ENCODE measurements at places on chromosomes 7 and 10.

GRCh38 chr7:33554576-33554975 is 350.8 kb upstream of the BMPER start:
- DNase-seq = no peak

DNA sequence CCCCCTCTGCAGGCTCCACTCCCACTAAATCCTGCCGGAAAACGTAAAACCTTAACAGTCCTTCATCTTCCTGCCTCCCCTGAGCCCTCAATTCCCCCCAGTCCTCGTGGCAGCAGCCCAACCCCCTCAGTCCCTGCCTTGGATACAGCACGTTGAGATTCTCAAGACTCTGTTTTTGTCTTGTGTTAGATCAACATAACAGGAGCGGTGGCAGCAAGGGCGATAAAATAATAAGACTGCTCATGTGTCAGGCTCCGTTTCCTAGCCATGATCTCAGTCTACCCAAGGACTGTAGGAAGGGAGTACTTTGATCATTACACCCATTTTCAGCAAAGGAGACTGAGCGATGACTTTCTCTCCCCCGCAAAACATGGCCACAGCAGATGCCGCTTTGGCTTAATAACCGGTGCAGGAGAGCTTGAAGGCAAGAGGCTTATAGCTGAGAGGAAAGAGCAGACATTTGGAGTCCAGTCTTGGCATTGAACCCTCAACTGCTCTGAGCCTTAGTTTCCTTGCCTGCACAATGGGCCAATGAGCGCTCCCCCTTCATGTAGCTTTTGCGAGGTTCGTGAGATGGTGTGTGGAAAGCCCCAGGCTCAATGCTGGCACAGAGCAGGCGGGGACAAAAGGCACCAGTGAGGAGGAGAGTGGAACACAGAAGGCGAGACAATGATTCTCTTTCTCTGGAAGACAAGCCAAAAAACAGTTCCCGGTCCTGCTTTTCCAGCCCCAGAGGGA is 42.1 kb upstream of the PCBD1 start:
- DNase-seq = no peak

GRCh38 chr10:131429942-131430341 is 118.4 kb upstream of the TCERG1L start:
- no peak for DNase-seq

DNA sequence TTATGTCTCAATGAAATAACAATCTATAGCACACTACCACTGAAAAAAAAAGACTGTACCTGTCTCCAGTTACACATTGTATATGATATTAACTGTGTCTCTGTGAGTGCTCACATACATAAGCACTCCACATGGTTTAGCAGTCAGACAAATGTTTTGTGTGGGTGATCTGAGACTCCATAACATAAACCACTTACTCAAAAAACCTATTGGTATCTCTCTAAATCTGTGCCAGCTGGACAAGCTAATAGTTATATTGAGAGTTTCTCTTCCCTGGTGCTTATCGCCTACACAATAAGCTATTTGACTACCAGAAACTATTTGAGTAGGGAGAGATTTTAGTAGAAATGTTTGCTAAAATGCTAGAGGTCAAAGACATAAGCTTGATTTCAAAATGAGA is 190.1 kb upstream of the AGR3 start:
- no peak for DNase-seq

GRCh38 chr7:84510505-84510904 is 315.9 kb upstream of the SEMA3A start:
- no peak for DNase-seq
